ENCODE measurements at places on chromosomes 13 and 19.

- peak; percentile 29 for DNase-seq
These were observed 60.1 kb downstream of the KL start for GRCh38 chr13:33076001-33076992.

- no peak for DNase-seq
These were observed 220.3 kb downstream of the RAP2A start for GRCh38 chr13:97654236-97654635.

DNA sequence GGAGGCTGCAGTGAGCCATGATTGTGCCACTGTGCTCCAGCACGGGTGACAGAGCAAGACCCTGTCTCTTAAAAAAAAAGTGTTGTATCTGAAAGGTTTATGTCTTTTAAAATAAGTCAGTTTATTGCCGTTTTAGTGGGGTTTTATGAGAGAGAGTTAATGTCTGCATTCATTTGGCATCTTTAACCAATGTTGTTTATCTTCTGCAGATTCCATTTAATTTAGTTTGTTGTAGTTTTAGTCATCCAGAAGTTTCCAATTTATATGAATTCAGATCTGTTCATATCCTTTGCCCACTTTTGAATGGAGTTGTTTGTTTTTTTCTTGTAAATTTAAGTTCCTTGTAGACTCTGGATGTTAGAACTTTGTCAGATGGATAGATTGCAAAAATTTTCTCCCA lies 36.7 kb upstream of the LPAR6 start:
- DNase-seq = no peak

GRCh38 chr19:18501832-18502231 lies 20.0 kb downstream of the ELL start:
- no peak for DNase-seq

DNA sequence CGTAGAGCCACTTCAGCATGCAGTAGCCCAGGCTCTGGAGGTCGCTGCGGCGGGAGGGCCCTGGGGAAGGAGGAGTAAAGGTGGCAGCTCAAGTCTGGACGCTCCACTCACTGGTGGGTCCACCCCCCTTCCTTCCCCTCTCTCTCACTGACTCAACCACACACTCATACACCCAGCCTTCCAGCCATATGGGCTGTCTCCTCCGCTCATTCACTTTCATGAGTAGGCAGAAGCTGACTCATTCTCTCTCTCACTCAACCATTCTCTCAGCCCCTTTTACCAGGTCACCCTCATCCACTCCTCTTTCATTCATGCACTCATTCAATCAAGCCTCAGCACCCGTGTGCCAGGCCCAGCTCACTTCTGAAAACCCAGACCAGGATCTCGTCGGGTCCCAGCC lies 27.5 kb upstream of the SIGLEC11 start:
- DNase-seq = no peak

DNA sequence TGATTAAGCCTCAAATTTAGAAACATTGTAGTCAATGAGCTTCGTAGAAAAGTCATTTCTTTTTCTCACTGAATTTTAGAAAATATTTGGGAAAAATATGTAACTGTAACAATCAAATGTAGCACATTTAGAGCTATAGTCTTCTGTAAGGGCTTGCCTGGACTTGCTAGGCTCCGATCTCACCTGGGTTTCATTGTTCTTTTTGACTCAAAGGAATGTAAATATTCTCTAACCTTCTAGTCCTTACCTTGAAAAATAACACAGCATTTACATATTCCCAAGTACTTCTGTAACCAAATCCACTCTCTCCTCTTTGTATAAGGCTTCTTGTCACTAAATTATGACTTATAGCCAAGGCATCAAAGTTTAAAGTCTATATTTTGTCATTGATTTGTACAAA lies 2.9 kb upstream of the UFM1 start:
- no peak for DNase-seq

DNA sequence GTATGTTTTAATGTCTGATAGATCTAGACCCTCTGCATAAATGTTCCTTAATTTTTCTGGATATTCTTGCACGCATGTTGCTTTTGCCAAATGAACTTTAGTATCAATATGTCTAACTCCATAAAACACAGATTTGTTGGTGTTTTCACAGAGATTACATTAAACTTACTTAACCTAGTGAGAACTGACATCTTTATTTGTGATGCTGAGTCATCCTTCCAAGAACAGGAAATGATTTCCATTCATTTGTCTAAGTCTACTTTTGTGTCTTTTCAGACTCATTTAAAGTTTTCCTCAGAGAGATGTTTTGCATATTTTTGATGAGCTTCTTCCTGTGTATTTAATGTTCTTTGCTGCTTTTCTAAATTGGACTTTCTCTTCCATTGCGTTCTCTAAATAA lies 184.0 kb downstream of the SLC7A1 start:
- DNase-seq = no peak

GRCh38 chr19:30253581-30253996 lies 118.6 kb upstream of the ZNF536 start:
- DNase-seq = no peak

GRCh38 chr13:99842405-99842804 lies 129.2 kb downstream of the ZIC5 start:
- no peak for DNase-seq

DNA sequence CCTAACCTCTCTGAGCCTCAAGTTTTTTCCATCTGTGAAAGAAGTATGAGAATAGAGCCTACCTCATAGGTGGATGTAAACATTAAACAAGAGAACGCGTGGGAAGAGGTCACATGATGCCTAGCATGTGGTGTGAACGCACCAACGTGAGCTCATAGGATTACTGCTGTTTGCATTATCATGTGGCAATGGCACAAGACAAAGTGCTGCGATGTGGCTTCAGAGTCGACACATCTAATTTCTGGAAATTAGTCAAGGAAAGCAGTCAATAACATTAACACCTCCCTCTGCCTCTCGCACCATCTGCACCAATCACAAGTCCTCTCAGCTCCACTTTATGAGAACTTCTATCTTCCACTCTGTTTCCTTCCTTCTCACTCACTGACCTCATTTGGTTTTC lies 489.7 kb downstream of the COG6 start:
- DNase-seq = no peak

- no peak for DNase-seq
These were observed 14.4 kb downstream of the SPINT2 start for GRCh38 chr19:38278751-38279150.
